Transverse colon (tissue), 4 donors: ENCODE measurements at places on chromosomes 16 and 17.

DNA sequence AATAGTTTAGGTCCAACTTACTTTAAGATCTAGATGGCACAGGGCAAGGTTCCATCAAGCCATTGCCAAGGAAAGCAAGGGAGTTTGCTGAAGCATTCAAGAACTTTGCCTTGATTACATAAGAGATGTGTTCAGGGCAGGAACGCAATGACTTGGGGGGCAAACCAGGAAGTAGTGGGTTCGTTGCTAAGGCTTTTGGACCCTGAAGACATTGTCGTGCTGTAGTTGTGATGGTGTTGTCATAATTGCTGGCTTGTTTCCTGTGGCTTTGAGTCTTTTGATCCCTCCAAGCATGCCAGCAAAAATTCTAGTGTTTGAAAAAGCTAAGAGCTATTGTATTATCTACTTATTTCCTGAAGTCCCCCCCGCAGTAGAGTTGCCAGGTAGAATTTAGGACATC, 70.7 kb upstream of the HNF1B start:
- H3K4me3 ChIP-seq: no peak overlapping the region
- H3K4me1 ChIP-seq: peaks cover 4% of the 10 kb centered on the region
- H3K36me3 ChIP-seq: no peaks in the 10 kb centered on the region
- H3K27ac ChIP-seq: no peak overlapping the region
- peaks cover 6% of the 10 kb centered on the region for H3K27me3 ChIP-seq

DNA sequence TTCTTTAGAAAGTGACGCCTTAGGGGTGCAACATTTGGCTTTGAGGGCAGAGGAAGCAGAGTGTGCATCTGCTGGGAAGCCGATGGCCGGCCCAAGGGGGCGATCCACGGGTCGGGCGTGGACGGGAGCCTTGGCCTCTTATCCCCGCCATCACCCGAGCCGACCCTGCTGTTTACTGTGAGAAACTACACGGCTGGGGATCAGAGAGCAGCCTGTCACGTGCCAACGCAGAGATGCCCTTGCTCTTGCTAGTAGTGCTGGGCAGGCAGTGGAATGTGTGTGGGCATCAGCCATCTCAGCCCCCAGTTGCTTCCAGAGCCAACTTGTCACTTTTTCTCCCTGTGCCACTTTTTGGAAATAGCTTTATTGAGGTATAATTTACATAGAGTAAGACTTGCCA, 26.7 kb upstream of the ITGB4 start:
- H3K27ac ChIP-seq: peak overlapping the region; percentile 91
- peaks cover 54% of the 10 kb centered on the region for H3K4me1 ChIP-seq
- H3K36me3 ChIP-seq: no peaks in the 10 kb centered on the region
- no peak for DNase-seq
- no peak overlapping the region for H3K4me3 ChIP-seq
- no peaks in the 10 kb centered on the region for H3K27me3 ChIP-seq

GRCh38 chr17:47205419-47205963, 3.7 kb upstream of the MYL4 start:
- H3K27ac ChIP-seq: peak overlapping the region; percentile 70
- no peaks in the 10 kb centered on the region for H3K27me3 ChIP-seq
- no peaks in the 10 kb centered on the region for H3K36me3 ChIP-seq
- DNase-seq: peak; percentile 67
- H3K4me3 ChIP-seq: no peak overlapping the region
- peaks cover 25% of the 10 kb centered on the region for H3K4me1 ChIP-seq

- H3K4me1 ChIP-seq: peaks cover 2% of the 10 kb centered on the region
- no peak overlapping the region for H3K27ac ChIP-seq
- DNase-seq: no peak
- peaks cover 21% of the 10 kb centered on the region for H3K27me3 ChIP-seq
These were observed 74.7 kb upstream of the NKD1 start for GRCh38 chr16:50473356-50473945.

- DNase-seq: no peak
- H3K36me3 ChIP-seq: no peaks in the 10 kb centered on the region
- no peaks in the 10 kb centered on the region for H3K4me1 ChIP-seq
- no peaks in the 10 kb centered on the region for H3K27me3 ChIP-seq
- no peak overlapping the region for H3K27ac ChIP-seq
These were observed 137.9 kb downstream of the CDH11 start for GRCh38 chr16:64983963-64984362.
